Stimulated activated CD4-positive, alpha-beta T cell treated with anti-CD3 and anti-CD28 coated beads, Interleukin-4, amount 100 ng/mL, for 24 hours (primary cell): ENCODE measurements at places on chromosomes 1 and 21.

DNA sequence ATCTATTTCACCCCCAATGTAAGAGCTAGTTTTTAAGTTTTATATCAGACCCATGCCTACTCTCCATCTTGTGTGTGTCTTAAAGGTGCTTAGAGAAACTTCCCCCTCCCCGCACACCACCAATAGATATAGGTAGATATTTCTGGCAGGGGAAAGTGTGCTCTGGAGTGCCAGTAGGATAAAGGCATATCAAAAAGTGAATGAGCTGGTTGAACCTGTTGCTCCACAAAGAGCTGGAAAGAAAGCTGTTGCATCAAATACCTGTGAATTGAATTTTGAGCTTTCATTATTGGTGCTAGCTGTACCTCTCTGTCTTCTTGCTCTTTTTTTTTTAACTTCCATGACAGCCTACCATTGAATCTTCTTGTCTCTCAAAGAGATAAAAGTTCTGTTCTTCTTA lies 32.8 kb downstream of the ARID1A start:
- DNase-seq = no peak

DNA sequence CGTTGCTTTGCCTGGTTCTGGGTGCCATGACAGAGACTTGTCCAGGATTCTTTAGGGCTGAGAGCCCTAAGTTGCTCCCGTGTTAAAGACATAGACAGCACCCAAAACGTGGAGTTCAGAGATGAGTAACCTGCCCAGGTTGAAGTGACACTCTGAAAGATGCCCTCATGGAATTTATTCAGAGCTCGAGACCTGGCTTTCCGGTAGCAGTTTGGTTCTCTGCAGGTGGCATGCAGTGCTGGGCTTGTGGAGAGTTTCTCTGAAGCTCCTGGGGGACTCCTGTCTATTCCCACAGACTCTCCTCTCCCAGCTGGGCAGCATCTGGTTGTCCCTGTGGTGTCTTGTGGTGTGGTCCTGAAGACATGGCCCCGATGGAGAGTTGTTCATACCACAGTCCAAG lies 241.0 kb downstream of the RHOU start:
- DNase-seq = no peak

GRCh38 chr1:22876359-22877111 lies 96.1 kb downstream of the LACTBL1 start:
- DNase-seq = no peak

GRCh38 chr1:208162903-208163302 lies 81.3 kb downstream of the PLXNA2 start:
- no peak for DNase-seq

DNA sequence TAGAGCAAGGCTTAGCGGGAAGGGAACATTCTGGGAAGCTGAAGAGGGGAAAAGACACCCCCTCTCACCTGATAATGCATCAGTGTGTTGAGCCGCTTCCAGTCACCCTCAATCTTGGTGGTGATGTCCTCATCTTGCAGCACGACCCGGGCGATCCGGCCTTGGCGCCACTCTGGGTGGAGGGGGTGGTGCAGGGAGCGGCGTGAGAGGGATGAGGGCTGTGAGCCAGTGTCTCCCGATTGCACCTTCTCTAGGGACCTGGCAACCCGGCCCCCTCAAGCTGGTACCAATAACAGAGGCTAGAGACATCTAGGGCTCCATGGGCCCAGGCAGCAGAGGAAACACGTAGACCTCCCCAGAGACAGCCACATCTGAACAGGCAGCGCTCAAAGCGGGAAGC lies 127.4 kb upstream of the CD34 start:
- no peak for DNase-seq

DNA sequence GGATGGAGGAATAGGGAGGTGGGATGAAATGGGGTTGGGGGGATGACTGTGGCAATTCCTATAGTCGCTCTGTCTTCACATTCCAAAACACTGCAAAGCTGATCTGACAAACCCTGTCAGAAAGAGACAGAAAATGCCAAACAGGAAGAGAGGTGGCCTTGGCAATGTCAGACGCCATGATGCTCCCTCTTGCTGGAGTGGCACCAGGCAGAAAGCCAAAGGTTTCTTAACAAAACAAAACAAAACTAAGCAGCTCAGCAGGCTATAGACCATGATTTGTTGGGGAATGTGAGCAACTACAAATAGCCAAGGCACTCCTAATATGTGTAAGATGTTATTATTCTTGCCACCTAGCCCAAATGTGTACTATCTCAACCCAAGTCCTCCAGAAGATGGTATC lies 42.9 kb upstream of the PLA2G2C start:
- DNase-seq = no peak

- DNase-seq = no peak
These were observed 30.5 kb upstream of the PIK3CD start for GRCh38 chr1:9621032-9621431.

DNA sequence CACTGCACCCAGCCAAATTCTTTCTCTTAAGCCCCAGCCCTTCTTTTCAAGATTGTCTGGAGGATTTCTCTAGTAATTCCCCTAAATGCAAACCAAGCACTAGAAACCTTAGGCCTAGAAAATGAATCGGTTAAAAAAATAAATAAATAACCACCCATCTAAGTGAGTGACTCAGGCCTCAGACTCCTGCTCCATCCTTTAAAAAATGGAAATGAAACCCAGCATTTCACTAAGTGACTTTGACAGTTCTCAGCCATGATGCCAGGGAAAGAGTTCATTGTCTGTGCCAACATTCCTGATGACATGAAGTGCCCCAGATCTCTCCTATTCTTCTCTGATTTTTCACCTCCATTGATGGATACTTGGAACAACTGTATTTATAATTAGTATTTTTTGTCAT lies 415.2 kb upstream of the DAB1 start:
- DNase-seq = no peak

DNA sequence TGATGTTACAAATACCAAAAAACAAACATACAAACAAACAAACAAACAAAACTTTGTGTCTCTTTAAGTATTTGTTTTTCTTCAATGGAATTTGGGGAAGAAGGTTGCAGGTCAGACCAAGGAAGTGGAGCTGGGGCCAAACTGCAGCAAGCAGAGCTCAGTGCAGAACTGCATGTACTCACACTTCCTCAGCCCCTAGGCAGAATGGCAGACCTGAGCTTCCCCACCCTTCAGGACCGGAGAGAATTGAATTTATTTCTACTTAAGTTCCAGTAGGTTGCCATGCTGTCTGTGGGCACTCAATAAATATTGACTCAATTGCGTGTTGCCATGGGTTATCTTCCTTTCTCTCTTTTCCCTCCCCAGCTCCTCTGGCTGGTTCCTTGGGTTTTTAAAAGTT lies 173.6 kb downstream of the PTGER3 start:
- no peak for DNase-seq

GRCh38 chr1:206588492-206588891 lies 23.8 kb downstream of the EIF2D start:
- DNase-seq = no peak
